Astrocyte (in vitro differentiated cells and primary cell): ENCODE measurements at places on chromosomes 3 and 15.
A peak's percentile ranks its signal among the peaks of the same experiment; 100 is the strongest.

DNA sequence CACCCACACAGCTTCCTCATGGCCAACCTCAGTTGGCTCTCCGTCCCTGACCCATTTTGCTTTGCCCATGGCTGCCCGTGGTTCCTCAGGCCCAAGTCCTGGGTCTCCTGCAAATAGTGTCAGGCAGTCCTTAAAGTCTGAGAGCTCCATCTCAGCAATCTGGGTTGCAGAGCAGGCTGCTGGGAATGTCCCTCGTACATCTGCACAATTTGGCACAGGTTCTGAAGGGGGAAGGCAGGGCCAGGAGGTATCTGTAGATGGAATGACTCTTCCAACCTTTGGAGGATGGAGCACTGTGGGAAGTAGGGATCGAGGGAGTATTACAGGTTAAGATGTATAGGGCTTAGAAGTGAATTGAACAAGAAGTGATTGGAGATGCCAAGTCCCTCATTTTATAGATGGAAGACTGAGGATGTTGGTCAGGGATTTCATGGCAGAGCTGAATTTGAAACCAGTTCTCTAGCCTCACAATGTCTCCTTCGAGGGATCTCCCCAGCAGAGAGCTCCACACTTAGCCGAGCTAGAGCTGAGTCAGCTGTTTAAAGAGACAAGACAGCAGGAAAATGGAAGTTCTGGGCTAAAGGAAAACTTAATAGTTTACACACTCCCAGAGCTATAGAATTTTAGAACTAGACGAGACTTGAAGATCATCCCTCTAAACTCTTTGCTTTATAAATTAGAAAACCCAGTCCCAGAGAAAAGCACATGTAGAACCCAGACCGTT is 9.2 kb downstream of the CKMT1A start:
- DNase-seq: no peak

- no peak for DNase-seq
Observed at GRCh38 chr3:26259176-26259575, 363.4 kb upstream of the LRRC3B start.

DNA sequence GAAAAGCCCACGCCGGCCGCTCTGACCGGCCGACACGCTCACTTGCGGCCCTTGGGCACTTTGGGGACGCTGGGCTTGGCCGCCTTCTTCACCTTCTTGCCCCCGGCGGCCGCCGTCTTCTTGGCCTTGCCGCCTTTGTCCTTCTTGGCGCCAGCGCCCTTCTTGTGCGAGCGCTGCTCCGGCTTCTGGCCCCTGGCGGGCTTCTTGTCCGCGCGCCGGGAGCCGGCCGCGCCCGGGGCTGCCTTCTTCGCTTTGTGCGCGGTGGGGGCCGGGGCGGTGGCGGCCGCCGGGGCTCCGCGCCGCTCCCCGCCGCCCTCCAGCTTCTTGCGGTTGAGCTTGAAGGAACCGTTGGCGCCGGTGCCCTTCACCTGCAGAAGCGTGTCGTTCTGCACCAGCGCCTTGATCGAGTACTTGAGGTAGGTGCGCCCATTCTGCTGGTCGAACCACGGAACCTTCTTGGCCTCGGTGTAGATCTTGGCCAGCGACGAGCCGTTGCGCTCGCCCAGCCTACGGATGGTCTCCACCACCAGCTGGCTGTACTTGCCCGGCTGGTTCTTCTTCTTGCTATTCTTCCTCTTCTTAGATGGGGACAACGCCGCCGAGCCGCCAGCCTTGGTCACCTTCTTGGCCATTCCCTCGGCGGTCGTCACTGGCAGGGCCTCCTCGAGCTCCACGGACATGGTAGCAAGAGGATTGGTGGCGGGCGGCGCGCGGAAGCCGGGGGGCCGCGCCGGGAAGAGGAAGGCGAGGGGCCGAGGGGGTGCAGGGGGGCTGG is 36.7 kb downstream of the HMCES start:
- no peak for DNase-seq

DNA sequence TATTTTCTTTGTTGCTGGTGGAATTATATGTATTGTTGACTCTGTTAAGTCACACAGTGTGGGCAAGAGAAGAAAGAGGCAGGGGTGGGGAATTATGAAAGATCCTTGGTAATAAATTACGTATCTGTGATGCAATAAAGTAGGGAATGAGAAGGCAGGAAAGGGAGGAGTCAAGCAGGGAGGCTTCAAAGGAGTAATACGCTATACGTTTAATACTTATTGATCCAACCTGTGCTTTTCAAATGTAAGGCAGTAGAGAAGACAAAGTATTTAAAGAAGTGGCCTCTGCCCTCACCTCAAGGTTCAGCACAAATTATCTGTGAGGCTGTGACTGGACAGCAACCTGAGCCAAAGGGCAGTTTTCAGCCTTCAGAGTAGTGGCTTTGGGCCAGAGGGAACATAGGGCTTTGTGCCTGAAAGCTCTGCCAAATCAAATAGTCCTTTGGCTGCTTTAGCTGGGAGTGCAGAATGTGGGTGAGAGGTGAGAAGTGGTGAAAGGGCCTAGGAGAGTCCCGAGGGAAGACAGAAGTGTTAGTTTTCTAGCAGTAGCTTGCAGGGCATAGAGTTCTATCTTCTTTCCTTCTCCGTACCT is 1.2 kb upstream of the PLIN1 start:
- DNase-seq: peak; percentile 64

DNA sequence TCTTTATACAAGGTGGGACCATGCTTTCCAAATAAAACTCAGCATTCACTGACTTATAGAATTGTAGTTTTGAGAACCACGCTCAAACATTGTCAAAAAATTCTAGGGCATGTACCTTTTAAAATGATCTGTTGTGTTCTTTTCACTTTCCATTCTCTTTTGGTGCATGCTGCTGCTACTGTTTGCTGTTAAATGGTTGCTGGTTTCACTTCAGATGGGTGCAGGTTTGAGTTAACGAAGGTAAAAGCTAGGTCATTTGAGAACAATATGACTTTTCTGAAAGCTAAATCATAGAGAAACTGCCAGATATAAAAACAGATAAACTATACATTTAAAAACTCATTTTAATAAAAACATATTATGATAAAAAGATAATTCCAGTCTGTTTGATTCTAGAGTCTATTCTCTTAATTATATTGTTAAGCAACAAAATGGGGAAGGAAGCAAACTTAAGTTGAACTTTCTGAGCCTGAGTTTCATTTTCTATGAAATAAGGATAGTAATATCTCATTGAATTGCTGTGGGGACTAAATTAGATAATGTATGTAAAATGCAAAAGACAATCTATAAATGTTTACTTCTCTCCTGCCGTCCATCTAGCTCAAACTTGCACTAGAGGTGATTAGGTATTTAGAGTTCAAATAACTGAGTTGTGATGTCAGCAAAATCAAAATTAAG is 82.4 kb downstream of the OXSM start:
- no peak for DNase-seq

DNA sequence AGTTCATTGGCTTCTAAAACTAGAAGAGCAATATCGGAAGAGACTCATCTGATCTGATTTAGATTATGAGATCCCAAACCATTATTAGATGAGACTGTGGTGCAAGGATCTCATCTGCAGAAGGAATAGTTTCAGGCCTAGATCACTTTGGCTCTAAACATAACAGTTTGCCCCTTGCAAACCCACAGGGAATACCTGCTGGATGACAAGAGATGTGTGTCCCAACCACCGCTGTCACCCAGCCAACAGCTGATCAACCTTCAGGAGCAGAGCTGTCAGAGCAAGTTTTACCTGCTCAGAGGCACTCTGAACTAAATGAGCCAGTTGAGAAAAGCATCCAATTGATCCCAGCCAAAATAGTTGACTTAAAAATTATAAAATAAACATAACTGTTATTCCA is 64.0 kb upstream of the ST3GAL6 start:
- DNase-seq: no peak

GRCh38 chr3:21621181-21621651 is 129.8 kb downstream of the ZNF385D start:
- peak; percentile 77 for DNase-seq

DNA sequence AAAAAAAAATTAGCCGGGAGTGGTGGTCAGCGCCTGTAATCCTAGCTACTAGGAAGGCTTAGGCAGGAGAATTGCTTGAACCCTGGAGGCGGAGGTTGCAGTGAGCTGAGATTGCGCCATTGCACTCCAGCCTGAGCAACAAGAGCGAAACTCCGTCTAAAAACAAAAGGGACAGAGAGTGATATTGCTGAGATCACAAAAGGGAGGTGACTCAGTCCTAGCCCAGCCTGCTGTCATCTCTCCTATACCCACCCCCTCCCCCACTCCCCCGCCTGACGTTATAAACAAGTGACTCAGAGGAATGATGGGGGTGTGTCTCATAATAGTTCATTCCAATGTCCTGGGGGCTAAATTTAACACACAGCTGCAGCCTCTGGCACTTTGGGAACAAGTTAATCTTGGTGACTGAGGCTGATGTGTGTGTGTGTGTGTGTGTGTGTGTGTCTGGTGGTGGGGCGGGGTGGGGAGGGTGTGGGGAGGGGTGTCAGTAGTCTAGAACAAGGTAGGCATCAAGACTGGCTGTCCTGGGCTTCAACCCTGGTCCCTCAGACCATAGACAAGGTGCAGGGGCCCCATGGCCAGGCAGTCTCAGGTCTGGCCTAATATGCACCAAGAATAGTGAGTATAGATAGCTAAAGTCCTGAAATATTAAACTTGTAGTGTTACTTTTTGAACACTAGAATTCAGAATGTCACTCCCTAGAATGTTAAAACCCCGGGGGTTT is 1.3 kb upstream of the KLHL40 start:
- peak; percentile 92 for DNase-seq

DNA sequence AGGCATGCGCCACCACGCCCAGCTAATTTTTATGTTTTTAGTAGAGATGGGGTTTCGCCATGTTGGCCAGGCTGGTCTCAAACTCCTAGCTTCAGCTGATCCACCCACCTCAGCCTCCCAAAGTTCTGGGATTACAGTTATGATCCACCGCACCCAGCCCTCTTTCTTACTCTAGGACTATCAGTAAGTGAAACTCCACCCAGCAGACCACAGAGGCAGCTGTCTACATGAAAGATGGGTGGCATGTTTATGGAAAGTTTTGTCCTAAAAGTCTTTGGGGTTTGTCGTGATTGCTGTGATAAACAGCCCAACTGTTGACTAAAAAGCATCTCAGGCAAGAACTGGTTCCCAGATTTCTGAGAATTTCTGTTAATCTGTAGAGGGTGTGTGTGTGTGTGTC is 10.9 kb downstream of the ARL6IP5 start:
- DNase-seq: no peak

DNA sequence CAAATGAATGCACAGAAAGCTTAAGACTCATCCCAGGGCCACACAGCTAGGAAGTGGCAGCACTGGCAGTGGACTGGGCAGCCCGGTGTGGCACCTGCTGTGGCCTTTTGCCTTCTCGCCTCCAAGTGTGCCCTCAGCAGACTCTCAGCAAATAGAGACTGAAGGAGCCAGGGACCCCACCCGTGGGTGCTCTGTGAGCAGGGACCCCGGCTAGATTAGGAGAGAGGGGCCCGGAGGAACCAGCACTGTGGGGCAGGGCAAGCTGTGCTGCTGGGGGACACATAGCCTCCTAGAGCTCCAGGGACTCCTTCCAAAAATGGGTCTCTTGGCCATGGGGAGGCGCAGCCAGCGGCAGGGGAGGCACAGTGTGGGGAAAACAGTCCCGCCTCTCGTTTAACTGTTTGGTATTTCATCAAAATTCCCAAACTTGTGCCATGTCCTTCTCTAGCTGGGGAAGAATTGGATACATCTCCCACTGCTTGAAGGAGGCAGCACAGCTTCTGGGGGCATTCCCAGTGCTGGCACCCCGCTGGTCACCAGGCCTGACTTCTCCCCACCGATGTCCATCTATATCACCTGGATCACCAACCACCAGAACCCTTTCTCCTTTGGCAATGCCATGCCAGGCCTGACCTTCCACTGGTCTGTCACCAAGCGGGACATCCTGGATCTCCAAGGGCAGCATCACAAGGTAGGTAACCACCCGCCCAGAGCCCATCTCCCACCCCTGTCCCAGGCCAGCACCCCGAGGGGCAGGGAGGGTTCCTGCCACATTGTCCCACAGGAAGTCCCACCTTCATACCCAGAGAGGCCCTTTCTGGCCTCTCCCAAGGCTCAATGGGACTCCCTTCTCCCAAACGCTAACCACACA is 12.0 kb upstream of the TXNRD3 start:
- no peak for DNase-seq

- DNase-seq: no peak
Observed at GRCh38 chr15:41011055-41011815, 58.0 kb downstream of the CHAC1 start.

DNA sequence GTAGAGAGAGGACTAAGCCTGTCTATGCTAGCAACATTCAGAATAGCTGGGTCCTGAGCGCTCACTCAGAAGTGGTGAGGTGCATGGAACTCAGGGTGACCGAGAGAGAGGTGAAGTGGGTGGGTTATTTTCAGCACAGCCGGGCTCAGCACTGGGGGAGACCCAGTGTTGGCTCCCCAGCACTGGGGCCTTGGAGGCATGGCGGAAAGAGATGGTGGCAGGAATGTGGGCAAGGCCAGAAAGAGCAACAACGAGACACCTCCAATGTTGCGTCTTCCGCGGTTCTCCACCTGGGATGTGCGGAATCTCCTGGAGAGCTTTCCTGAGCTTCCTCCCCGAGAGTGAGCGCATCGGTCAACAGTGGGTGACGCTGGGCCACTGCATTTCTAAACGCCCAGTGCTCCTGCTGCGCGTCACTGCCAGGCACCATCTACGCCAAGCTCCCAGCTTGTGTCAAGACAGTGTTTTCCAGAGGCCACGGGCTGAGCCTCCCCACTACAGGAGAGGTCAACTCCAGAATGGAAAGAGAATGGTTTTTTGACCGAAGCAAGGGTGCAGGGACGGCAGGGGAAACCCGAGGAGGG is 148.4 kb downstream of the ADAMTS17 start:
- no peak for DNase-seq

DNA sequence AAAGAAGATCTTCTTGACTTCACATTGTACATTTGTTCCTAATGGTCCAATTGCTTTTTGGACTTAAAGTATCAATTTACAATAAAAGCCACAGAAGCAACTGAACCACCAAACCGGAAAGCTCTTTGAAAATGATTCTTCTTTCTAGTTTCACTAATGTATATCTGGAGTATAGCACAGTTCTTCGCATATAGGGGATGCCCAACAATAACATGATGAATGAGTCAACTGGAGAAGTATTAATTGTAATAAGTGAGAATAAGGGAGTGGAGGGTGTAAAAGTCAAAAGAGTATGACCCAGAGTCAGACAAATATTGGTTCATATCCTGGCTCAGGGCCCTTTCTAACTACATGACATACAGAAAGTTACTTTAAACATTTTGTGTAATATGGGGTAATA is 425.2 kb downstream of the ZBTB20 start:
- no peak for DNase-seq

DNA sequence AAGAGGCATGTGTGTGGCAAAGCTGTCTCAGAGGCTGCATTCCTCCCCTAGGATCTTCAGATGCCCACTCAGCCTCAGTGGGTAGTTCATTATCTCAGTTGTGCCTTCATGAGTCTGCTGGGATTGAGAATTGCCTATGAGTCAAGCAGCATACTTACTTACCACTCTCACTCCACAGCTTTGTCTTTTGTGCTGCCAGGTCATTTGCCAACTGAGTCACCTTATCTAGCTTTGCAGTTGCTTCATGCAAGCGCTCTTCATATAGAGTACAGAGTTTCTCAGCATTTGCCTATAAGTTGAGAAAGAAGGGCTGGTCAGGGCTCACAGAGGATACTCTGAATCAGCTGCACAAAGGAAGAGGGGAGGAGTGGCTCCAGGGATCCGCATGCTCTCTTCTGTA is 89.5 kb downstream of the MYH15 start:
- DNase-seq: peak; percentile 90

GRCh38 chr15:81023483-81024264 is 23.0 kb downstream of the TLNRD1 start:
- DNase-seq: peak; percentile 61
